Stimulated activated CD8-positive, alpha-beta memory T cell treated with anti-CD3 and anti-CD28 coated beads, Interleukin-4, amount 100 ng/mL, for 1 hour (primary cell): ENCODE measurements at places on chromosomes 4 and X.

- no peak for DNase-seq
Measured at GRCh38 chr4:94690851-94691254, 66.9 kb upstream of the BMPR1B start.

DNA sequence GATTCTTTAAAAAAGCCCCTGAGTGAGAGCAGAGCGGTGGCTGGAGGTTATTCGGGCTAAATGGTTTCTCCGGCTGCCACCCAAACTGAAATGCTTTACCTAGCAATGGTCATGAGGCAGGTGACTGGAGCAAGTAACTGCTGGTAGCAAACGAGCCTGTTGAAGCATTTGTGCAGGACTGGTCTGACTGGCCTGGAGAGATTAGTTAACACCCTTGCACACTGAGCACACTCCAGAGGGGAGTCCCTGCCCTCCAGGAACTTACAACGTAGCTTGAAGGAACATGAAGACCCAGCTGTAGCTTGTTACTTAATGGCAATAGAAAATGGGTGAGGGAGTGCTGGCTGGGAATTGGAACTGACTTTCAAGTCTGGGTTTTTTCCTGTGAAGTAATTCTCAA, 40.4 kb downstream of the CCNG2 start:
- DNase-seq: no peak

DNA sequence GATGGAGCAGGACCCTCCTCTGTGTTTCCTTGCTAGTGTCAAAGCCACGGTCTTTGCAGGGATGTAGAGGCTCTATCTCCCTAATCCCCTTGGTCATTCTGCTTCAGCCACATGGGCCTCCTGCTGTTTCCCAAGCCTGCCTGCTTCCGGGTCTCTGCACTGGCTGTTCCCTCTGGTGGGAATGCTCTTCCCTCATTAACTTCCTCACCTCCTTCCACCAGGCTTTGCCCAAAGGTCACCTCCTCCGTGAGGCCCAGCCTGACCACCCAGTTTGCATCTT, 56.6 kb downstream of the ABLIM2 start:
- DNase-seq: no peak

DNA sequence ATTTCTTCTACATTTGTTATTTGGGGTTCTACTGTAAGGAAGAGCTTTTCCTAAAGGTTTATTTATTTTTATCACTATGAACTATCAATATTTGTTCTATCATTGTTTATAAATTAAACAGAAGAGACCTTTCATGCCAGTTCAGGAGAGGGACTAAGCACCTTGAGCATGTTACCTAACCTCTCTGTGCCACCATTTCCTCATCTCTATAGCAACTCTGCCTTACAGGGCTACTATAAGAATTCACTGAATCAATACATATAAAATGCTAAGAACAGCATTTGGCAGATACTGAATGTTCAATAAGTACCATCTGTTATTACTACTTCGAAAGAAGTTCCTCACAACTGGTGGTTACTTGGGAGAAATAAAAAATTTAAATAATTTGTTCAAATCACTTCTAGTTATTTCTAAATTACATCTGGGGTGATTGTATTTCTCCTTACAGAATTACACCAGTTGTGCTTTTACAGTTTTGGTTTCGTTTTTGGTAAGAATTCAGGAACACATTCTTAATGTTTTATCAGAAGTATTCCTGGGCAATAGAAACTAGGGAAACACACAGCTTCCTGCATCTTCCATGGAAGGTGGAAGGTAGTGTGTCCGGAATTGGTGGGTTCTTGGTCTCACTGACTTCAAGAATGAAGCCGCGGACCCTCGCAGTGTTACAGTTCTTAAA, 32.9 kb downstream of the EREG start:
- no peak for DNase-seq

GRCh38 chrX:87337267-87337666, 180.3 kb upstream of the KLHL4 start:
- DNase-seq: no peak

DNA sequence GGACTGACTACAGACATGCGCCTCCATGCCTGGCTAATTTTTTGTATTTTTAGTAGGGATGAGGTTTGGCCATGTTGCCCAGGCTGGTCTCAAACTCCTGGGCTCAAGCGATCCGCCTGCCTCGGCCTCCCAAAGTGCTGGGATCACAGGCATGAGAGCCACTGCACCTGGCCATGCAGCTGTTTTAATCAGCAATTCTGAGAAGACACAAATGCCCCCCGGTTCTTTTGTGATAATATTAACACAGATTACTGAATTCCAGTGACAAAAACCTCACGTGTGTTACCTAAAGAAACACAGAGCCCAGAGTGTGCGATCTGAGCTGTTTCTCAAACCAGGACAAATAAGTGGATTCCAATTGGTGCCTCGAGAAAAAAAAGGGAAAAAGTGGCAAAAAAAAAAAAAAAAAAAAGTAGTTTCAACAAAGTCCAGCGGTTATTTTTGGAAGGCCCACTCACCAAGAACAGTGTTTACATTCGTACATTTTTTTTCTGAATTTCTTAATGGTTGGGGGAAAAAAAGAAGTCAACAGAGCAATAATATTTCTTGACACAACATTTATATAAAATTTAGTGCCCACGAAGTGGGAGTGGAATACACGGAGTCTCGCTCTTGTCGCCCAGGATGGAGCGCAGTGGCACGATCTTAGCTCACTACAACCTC, 17.2 kb downstream of the DHRSX start:
- no peak for DNase-seq

- no peak for DNase-seq
Measured at GRCh38 chrX:154329294-154329693, 33.7 kb downstream of the TKTL1 start.

DNA sequence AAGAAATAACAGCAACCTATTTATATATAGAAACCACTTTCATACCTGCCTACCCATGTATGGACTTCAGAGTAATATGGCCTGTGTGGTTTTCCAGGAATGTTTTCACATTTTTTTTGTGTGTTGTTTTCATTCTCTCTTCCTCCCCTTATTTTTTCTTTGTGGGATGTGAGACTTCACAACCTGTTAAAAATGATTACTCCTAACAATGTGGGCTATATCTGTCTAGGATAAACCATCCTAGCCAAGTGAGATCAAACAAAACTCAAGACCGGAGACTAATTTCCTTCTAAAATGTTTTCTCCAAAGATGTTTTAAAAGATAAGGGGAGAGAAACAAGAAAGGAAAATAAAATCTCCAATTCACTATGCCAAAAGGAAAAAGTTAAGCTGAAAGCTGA, 106.1 kb upstream of the DIPK2B start:
- DNase-seq: no peak

- no peak for DNase-seq
Measured at GRCh38 chr4:164204434-164204833, 549.5 kb upstream of the SMIM31 start.

- DNase-seq: no peak
Measured at GRCh38 chr4:159828687-159829086, 725.8 kb downstream of the RAPGEF2 start.

DNA sequence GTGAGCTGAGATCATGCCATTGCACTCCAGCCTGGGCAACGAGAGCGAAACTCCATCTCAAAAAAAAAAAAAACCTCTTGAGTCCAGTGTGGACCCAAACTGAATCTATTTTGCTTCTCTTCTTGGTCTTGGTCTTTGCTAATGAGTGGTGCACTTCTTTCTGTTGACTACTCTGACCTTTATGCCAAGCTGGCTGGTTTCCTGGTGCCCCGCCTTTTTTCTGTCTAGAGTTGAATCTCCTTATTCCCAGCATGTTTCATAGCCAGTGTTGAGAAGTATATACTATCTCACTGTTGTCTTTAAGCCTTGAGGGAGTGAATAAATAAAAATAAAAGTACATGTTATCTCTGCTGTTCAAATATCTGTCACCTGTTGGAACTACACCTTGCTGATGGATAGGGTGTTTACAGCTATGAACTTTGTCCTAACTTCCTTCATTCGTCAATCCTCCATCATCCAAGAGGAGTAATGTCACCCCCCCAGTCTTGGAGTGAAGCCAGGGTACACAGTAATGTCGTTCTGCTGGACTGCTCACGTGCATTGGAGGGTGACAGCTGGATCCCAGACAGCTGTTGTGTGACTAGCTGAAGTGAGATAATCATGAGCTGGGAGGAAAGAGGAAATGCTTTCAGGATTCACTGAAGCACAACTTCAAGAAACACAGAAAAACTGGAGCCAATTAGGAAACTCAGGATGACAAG, 99.3 kb upstream of the PRKG2 start:
- no peak for DNase-seq

GRCh38 chrX:71619193-71619592, 882 bp upstream of the CXCR3 start:
- no peak for DNase-seq

DNA sequence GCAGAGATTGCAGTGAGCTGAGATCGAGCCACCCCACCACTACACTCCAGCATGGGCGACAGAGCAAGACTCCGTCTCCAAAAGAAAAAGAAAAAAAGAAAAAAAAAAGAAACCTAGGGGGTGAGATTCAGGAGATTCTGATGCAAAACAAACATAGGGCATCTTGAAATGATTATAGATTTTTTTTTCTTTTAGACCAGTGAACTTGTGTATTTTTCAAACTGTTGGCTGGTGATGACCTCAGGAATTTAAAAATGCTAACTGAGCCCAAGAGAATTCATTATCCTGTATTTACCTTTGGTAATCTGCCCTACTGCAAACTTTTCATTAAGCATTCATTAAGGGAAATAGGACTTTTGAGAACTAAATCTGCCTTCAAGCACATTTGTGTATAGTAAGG, 20.6 kb downstream of the ATP10D start:
- DNase-seq: no peak

- DNase-seq: no peak
Measured at GRCh38 chrX:72644946-72645345, 69.2 kb downstream of the PHKA1 start.

DNA sequence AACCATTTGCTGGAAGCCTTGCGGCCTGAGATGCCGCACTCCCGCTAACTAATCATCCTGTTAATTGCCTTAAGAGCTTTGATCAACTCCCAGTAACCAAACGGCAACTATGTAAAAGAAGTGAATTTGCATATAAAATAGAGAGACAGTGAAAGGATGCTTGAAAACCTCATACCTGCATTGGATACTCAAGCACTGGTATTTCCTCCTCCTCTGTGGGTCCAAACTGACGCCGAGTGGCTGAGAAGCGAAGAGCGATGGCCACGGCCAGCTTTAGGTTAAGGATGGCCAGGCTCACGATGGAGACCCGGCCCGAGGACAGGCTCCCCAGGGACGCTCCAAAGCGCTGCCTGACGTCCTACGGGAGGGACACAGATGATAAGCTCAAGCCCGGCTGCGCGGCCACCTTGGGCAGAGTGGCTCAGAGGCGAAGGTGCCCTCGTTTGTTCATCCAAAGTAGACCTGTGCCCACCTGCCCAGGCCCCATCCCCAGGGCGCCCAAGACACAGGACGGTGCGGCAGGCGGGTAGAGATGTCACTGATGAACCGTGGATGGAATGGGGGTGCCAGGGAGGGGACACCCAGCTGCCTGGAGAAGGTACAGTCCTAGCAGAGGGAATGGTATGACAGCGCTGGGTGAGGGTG, 43.6 kb downstream of the ACOX3 start:
- no peak for DNase-seq

DNA sequence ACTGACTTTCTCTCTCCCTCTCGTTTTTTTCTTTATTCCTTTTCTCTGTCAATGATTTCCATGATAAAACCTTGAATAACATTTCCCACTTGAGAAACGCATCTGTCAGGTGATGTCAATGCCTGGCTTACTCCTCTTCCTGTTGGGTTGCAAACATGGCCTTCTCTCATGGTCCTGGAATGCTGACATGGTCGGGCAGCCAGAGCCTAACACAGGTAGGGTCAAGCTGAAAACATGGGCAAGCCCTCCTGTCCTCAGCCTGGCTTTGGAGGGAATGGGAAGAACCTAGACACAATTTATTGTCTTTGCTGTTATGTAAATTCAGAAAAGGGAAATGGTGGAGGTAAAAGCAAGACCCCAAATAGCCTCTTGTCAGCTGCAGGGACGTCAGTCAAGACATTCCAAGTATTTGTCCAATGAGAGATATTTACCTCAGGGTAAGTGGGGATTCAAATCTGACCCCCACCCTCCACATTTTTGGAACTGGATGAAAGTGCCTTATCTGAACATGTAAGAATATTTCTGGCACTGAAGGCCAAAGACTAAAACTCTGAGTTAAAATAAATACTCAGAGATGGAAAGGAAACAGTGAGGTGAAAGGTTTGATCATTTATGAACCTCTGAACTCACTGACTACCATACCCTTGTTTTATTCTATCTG, 473.8 kb downstream of the SPRY1 start:
- DNase-seq: no peak

DNA sequence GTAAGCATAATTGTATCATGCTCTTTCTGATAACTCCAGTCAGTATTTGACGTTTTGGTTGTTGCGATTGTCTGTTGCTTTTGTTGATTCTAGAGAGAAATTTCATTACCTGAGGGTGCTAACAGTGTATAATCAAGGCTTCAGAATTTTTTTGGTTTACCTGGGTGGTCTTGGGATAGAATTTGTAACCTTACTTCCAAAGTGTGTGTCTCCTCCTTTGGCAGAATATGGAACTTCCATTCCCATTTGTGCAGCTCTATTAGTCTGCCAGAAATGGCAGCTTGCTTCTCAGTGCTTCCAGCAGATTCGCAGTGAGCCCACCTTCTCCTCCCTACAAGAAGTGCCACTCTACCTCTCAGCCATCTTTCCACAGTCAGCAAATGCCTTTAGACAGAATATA, 5.3 kb downstream of the COPS4 start:
- DNase-seq: no peak

DNA sequence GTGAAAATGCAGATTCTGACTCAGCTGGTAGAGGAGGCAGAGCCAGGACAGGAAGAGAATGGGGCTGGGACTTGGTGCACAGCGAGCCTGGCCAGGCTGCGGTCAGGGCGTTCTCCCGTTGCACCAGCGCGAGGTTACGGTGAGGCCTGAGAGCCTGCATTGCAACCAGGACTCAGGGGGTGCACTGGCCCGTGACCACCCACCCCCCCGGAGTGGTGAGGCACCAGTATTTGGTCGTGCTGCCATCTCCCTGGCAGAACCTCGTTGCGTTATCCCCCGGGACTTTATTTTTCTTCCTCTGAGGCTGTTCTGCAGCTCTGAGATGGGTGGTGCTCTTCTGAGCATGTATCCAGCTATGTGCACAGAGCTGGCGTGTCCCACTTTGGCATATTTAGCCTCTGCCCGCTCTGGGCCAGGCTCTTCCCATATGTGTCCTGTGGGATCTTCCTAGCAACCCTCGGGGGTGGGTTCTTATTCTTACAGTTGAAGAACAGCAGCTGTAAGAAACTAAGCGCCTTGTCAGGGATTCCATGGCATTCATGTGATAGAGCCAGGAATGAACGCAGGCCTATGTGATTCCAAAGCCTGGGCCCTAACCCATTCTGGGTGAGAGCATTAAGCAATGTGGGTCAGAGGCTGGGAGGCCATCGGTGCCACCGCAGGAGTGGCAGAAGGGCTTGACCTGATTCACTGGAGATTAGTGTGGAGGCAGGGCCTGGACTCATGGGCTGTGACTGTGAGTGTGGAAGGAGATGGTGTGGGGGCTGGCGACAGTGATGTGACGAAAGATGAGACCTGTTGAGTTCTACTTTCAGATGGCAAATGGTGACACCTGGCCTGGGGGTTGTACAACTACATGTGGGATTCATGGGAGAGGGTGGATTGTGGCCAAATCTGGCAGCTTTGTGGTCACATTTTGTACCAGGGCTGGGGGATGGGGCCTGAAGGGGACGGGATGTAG, 3.1 kb downstream of the TADA2B start:
- DNase-seq: no peak
